ENCODE measurements at places on chromosomes 3 and 15.

DNA sequence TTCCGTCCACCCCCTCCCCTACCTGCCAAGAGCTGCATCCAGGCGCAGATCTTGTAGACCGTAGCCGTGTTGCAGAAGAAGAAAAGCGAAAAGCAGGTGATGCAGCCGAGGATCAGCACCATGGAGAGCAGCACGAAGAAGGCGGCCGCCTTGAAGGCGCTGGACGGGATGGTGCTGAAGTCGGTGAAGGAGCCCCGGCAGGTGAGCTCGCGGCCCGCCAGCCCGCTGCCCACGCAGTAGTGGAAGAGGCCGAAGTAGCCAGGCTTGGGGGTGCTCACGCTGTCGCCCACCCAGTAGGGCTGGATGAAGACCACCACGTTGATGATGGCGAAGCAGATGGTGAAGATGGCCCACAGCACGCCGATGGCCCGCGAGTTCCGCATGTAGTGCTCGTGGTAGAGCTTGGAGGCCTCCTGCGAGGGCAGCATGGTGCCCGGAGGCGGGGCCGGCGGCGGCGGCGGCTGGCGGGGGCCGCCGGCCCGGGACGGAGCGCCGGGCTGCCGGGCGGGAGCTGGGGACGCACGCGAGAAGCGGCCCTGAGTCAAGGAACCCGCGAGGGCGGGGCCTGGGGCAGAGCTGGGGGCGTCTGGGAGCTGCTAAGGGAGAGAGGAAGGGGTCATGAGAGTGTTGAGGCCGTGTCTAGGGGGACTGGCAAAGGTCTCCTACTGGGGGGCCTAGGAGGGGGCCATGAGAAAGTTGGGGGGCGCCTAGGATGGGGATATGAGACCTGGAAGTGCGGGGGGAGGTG lies 1.2 kb downstream of the LHFPL4 start:
- DNase-seq: peak; percentile 2

GRCh38 chr3:158863247-158863646 lies 61.4 kb downstream of the MFSD1 start:
- DNase-seq: peak; percentile 65

DNA sequence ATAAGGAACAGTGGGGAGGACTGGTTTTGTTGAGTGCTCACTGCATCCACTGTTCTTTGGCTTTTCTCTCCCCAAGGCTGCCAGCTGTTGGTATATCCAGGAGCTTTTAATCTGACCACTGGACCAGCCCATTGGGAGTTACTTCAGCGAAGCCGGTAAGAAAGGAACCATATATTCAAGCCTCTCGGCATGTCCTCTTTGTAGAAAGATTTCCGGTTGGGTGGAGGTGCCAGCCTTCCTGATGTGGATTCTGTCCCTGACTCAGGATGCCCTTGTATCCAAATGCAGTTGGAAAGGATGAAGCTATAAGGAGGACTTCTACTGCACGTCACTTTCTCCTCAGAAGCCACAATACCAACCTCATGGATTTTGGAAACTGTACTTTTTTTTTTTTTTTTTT lies 14.2 kb downstream of the NIT2 start:
- no peak for DNase-seq

DNA sequence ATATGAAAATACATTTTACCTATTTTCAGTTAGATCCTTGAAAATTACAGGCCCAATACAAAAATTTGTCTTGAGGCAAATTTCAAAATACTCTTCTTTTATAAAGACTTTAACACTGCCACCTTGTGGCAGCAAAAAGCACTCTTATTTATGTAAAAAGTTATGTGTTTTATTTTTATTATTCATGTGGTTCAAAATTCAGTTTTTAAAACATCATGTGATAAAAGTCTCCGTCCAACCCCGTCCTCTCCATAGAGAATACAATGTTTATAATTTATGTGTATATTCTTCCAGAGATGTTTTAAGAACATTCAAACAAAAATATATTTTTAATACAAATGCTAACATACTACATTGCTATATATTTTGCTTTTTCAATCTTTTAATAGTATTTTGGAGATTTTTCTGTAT lies 36.9 kb upstream of the TRIM59 start:
- DNase-seq: peak; percentile 54

DNA sequence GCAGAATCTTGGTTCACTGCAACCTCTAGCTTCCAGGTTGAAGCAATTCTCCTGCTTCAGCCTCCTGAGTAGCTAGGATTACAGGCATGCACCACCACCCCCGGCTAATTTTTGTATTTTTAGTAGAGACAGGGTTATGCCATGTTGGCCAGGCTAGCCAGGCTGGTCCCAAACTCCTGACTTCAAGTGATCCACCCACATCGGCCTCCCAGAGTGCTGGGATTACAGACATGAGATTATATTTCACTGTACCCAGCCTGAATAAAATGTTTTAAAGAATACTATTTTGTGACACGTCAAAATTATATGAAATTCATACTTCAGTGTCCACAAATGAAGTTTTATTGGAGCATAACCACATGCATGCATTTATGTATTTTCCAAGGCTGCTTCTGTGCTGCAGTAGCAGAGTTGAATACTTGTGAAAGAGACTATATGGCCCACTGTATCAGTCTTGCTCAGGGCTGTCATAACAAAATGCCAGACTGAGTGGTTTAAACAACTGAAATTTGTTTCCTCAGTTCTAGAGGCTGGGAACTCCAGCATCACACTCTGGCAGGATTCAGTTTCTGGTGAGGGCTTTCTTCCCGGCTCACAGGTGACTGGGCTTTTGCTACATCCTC lies 77.2 kb downstream of the PRTG start:
- DNase-seq: no peak

DNA sequence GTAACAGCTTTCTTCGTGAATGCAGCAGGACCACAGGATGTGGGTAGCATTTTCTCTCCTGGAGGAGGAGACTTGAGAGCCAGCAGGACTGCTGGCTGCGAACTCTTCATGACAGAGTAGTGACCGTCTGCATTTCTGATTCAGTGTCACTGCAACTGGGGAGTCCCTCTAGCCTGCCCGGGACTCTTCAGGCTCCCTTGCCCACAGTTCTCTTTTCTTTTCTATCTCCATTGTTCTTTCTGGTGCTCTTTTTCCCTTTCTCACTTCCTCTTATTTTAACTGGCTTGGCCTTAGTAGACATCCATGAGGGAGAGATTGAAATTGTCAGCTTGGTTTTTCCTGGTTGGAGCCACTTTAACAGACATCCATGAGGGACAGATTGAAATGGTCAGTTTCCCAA lies 49.9 kb upstream of the P2RY1 start:
- DNase-seq: peak; percentile 37

GRCh38 chr3:23916152-23916885 lies 471 bp downstream of the NKIRAS1 start:
- no peak for DNase-seq

DNA sequence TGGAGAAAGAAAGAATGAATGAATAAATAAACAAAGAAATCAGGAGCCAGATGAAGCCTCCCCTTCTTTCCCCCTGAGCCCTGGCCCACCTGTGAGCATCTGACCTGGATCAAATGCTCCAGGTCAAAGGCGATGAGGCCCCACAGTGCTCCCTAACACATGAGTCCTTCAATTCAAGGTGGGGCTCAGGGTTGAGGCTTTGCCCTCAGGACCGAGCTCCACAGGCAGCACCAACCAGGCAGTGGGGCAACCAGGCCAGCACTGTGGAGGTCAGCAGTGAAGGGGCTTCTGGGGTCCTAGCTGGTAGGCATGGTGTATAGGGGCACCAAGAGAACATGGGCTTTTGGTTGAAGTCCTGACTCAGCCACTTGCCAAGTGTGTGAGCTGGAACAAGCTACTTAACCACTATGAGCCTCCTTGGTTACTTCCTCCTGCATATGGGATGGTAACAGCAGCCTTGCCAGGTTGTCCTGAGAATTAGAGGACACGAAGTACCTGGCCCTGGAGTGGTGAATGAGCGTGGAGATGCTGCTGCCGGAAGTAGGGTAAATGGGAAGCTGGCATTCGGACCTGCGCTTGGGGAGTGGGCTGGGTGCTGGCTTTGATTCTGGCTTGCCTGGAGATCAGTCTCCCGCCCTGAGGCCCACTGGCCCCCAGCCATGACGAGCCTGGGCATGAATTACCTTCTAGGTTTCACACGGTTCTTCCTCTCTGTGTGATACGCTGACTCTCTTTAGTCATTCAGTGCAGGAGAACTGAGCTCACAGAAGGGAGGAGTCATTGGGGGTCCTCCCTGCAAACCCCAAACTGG lies 10.0 kb upstream of the PAQR5 start:
- DNase-seq: no peak

GRCh38 chr3:61702453-61702852 lies 141.1 kb downstream of the PTPRG start:
- DNase-seq: no peak

All from GM12865 (cell line).